ENCODE measurements at places on chromosomes 13 and 19.

- no peak for DNase-seq
Measured at GRCh38 chr19:2332341-2333026, 4.0 kb downstream of the SPPL2B start.

GRCh38 chr19:53554804-53555203 lies 16.9 kb downstream of the ZNF331 start:
- no peak for DNase-seq

DNA sequence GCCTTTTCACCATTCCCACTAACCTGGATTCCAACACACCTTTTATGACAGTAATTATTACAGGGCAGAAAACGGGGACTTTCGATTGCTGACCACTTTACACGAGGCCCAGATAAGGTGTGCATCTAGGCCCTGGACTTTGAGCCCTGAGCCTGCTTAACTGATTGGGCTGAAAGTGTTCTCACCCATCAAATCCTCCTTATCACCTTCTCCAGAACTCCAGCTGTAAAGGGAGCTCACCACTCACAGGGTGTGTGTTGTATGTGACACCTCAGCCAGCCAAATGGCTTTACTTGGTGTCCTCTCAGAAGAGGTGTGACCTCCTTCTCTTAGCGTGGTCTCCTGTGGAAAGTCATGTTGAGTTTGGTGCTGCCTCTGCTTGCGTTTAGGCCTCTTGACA lies 36.5 kb downstream of the SIPA1L3 start:
- DNase-seq, result no peak

DNA sequence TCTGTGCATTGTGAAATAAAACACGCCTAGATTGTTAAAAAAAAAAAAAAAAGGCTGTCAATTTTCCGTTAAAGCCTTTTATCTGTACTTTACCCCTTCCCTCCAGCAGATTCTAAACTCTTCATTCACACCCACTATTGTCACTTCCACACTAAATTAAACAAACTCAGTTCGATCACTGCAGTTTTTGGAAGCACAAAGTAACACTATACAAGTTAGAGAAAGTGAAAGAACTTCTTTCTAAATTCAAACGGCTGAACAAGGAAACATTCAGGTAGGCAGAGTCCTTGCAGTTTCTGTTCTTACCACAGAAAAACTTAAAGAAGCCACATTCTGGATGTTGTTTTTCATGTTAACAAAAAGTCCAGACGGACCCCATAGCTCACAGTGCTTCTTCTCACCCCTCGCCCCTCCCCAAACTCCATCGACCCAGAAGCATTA lies 27.5 kb upstream of the UBE2L5 start:
- DNase-seq, result no peak

DNA sequence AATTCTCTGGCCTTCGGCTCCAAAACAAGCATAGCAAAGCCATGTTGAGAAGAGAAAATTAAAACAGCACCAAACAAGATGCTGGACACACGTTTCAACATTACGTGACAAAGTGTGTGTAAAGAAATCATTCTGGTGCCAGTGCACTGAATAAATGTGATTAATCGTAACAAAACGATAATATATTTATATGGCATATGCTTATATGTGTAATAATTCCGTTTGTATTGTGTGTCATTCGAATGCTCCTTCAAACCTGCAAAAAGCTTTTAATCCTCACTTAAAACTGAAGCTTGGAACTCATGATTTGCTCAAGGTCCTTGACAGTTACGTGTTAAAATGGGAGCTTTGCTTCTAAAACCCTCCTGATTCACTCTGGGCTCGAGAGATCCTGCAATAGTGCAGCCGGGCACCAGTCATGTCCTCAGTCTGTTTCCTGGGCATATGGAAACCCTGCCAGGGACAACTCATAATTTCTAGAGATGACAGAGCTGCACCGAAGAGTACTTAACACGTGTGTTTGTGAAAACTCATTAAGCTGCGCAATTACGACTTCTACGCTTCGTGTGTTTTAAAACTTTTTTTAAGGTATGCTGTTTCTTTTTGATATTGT lies 731 bp upstream of the AKAP8L start:
- no peak for DNase-seq

DNA sequence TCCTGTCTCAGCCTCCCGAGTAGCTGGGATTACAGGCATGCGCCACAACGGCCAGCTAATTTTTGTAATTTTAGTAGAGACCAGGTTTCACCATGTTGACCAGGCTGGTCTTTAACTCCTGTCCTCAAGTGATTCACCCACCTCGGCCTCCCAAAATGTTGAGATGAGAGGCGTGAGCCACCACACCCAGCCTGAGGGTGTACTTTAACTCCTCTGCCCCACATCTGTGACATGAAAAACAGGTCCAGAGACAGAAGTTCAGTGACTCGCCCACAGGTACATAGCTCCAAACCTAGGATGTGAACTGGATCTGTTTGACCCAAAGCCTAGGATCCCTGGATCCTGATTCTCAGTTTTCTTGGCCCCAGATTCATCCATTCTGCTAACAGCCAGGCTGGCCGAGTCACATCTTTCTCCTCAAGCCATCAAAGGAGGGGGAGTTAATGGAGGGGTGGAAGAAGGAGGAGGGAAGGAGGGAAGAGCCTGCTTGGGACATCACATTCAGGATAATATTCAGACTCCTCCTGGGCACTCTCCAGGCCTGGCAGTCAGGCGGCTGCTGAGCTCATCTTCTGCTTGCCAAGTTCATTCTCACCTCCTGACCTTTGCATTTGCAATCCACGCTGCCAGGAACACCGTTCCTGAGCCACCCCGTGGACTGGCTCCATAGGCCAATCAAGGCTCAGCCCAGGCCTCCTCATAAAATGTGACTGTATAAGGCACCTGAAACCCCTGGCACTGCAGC lies 3.1 kb downstream of the SPC24 start:
- peak; percentile 40 for DNase-seq

Data from NCI-H446 treated with DMSO at 0.1 percent for 48 hours (cell line).